ENCODE measurements at places on chromosomes 13 and 19.

DNA sequence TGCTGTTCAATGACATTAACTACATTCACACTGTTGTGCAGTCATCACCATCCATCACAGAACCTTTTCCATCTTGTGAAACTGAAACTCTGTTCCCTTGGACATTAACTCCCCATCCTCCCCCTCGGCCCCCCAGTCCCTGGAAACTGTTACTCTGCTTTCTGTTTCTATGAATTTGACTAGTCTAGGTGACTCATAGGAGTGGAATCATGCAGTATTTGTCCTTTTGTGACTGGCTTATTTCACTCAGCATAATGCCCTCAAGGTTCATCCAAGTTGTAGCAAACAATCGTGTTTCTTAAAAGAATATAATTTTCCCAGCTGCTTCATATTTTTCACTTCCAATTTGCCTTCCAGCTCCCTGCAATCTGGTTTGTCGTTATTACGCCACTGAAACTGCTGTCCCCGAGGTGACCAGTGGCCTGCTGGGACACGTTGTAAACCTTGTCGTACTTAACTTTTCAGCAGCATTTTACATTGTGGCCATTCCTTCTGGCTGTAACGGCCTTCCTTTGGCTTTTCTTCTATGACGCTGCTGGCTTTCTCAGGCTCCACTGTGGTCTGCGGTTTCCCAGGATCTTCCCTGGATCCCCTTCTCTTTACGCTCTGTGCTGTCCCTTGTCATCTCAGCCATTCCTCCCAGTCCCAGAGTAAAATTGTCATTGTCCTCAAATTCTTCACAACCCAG is 74.0 kb downstream of the DHRS12 start:
- DNase-seq = no peak

DNA sequence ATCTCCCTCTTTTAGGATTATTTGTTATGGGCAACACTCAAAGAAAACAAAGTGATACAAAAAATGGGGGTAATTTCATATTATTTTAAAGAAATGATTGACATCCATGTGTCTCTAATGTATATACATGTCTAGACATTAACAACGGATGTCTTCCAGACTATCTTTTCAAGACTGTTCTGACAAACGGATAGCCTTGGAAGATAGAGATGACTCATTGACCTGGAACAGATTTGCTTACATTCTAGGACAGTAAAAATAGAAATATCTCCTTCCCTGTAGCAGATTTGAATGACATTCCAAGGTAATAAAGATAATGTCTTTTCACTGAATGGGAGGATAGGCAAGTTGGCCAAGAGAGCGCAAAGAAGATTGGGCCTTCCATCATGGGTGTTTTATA is 26.2 kb upstream of the SLITRK6 start:
- DNase-seq = no peak

- no peak for DNase-seq
These were observed 136.0 kb upstream of the MIR17HG start for GRCh38 chr13:91211510-91211909.

GRCh38 chr19:51824281-51825005 is 29.5 kb downstream of the FPR3 start:
- no peak for DNase-seq

GRCh38 chr13:21625366-21625765 is 21.4 kb upstream of the MICU2 start:
- no peak for DNase-seq

DNA sequence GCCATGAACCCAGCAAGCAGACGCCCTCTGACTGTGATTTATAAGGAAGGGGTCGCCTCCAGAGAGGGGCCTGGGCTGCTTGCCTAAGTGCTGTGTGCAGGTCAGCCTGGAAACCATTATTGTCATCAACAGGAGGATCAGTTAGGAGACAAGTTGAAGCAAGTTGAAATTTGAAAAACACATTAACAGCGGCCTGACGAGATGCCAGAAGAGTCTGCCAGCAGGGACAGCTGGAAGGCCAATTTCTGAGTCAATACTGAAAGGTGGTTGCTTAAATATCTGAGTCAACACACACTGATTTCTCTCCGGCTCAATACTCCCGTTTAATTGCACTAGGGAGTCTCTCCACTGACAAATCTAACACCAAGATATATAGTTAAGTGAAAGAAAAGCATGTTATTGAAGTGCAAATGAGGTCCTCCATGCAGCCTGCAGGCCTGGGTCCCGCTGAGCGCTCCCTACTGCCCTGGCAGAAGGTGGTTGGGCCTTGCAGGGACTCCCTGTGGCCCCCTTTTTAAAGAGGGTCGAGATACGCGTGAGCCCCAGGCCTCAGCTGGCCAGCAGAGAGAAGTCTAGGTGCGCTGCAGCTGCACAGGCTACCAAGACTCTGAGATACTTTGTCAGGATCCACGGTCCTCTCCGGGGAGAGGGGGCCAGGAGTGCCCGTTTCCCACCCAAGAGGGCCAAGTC is 91.1 kb downstream of the RNASEH2B start:
- DNase-seq = no peak

GRCh38 chr13:99205621-99206220 is 5.1 kb downstream of the UBAC2 start:
- no peak for DNase-seq

- DNase-seq = no peak
These were observed 2.0 kb downstream of the FGF22 start for GRCh38 chr19:641702-642101.

GRCh38 chr13:43878892-43879754 is at the start of gene CCDC122:
TSS of gene CCDC122 (minus strand) at chr13:43879740. CDS start at chr13:43869376, 10,364 bp downstream.
- DNase-seq = peak; percentile 39

- no peak for DNase-seq
These were observed 5.8 kb downstream of the DAZAP1 start for GRCh38 chr19:1412995-1413800.
